ENCODE measurements at places on chromosomes 13 and 19.

- no peak for DNase-seq
These were observed 59.0 kb upstream of the ZNF726 start for GRCh38 chr19:23855676-23856075.

- DNase-seq = no peak
These were observed 3.5 kb upstream of the CIRBP start for GRCh38 chr19:1265615-1266128.

DNA sequence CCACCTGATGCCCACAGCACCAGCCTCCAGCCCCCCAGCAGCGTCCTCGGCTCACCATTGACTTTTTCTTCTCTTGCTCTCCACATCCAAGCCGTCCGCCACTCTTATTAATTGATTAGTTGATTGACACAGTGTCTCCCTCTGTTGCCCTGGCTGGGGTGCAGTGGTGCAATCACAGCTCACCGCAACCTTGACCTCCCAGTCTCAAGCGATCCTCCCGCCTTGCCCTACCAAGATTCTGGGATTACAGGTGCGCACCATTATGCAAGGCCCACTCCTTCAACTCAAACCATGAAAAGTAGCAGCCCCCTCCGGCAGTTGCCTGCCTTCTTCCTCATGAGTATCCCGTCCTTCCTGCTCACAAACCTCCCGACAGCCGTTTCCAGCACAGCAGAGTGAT lies 921 bp upstream of the TEX29 start:
- no peak for DNase-seq

- peak; percentile 37 for DNase-seq
These were observed 154.0 kb upstream of the GPR12 start for GRCh38 chr13:26914624-26915023.

- DNase-seq = no peak
These were observed 8.9 kb downstream of the OCEL1 start for GRCh38 chr19:17234911-17235299.

- DNase-seq = no peak
These were observed 28.6 kb upstream of the CYP2B6 start for GRCh38 chr19:40962460-40962961.

GRCh38 chr13:99646866-99647595 lies 145.8 kb downstream of the TM9SF2 start:
- DNase-seq = no peak

DNA sequence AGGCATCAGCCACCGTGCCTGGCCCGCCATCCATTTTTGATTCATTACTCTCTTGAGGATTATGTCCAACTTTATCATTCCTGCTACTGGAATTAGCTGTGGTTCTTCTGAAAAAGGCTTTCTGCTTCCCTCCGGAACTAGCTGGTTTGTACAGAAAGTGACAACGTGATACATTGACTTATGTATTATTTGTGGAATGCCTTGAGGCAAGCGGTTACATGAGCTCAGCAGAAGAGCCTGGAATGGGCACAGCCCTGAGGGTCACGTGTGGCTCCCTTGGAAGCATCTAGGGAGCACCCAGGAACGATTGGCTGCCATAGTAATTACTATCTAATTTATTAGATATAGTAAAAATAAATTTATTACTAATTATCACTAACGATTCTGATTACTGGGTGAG lies 14.4 kb upstream of the RETN start:
- DNase-seq = peak; percentile 46

DNA sequence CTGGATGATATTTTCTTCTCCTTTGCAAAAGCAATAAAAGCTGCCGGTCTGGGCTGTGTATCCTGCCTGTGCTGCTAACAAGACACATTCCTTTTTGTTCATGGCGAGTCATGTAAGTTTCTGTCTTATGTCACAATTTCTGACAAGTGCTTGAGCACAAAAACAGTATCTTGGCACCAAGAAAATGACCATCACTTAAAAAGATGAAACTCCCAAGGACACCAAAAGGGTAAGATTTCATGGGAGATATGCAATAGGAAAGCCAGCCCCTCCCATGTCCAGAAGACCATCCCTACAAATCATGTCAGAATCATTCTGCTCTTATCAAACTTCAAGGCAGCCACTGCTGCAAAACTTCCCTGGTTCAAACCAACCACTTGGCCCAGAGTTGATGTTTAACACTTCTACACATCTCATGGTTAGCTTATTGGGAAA lies 375.4 kb upstream of the ZNF507 start:
- no peak for DNase-seq

- DNase-seq = no peak
These were observed 46.3 kb upstream of the ZNF730 start for GRCh38 chr19:23070353-23071146.

DNA sequence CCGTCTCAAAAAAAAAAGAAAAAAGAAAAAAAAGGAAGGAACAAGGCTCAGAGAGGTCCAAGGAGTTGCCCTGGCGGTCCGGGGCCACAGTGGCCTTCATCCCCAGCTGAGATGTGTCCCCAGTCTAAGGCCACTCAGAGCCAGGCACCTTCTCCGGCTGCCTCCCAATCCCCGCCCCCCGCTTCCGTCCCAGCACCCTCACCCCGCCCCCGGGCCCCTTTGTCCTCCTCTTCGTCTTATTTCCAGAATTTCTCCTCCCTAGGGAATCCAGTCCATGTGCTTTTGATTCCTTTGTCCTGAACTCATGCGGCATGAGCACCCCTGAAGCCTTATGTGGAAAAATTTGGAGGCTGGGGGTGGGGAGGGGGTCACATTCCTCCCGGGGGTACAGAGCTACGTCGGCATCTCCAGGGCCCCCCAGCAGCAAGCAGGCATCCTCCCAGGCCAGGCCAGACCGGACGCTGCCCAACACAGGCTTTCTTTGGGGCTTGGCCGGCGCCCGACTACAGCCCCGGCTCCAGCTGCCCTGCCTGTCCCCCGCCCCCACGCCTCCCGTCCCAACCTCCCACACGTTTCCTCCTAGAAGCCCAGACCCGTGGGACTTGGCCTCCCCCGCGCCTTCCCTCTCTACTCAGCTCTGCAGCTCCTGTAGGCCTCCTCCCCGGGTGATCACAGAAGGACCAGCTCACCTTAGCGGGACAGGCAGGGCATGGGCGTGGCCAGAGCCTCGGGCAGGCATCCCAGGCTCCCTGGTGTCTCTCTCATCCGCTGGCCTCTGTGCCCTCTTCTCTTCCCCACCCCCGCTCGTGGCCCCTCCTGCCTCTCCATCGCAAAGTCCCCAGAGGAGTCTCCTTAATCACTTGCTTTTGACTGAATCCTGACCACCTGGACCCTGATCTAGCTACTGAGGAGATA lies 17.8 kb upstream of the ADGRE5 start:
- no peak for DNase-seq

DNA sequence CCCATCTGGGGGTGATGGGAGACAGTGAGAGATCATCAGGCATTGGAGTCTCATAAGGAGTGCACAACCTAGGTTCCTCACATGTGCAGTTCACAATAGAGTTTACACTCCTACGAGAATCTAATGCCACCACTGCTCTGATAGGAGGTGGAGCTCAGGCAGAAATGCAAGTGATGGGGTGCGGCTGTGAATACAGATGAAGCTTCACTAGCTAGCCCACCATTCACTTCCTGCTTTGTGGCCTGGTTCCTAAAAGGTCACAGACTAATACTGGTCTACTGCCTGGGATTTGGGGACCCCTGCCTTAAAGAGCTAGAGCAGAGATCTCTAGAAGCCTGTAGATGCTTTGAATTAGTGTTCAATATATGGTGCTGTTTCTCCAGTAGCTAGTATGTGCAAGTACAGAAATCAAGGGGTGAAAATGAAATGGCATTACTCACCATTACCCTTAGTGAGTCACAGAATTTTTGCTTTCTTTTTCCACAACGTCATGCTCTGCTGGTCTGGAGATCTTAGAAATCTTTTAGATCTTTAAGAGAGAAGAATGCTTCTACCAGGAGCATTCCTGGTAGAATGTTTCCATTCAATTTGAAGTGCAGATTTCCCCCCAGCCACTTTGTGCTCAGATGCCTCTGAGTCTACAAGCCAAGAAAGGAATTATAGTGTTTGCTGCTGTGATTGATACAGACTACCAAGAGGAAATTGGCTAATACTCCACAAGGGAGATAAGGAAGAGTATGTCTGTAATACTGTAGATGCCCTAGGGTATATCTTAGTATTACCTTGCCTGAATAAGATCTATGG lies 2301.2 kb downstream of the PCDH9 start:
- DNase-seq = peak; percentile 84

GRCh38 chr19:3138268-3138667 lies 2.4 kb downstream of the GNA15 start:
- DNase-seq = no peak

DNA sequence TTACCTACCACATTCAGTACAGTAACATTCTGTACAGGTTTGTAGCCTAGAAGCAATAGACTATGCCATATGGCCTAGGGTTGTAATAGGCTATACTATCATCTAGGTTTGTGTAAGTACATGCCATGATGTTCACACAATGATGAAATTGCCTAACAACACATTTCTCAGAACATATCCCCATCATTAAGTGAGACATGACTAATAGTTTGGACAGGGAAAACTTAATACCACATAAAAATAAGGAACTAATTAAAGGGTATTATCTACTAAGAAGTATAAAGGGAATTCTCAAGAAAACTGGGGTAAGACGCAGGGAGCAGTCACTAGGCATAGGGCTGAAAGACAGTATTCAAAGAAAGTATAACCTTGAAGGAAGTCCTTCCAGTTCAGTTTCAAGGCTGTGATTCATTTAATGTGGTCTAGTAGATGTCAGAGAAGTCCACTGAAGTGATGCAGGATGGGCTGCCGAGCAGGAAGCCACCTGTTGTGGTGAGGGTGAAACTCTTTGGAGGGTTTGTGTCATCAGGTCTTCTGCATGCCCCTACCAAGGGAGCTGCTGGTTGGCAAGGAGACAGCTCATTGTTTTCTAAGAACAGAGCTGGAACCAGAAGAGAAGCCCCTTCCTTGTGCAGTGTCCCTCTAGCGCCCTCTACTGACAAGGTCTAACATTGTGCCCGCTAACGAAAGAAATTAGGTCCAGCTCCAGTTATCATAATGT lies 122.9 kb downstream of the OLFM4 start:
- DNase-seq = no peak

DNA sequence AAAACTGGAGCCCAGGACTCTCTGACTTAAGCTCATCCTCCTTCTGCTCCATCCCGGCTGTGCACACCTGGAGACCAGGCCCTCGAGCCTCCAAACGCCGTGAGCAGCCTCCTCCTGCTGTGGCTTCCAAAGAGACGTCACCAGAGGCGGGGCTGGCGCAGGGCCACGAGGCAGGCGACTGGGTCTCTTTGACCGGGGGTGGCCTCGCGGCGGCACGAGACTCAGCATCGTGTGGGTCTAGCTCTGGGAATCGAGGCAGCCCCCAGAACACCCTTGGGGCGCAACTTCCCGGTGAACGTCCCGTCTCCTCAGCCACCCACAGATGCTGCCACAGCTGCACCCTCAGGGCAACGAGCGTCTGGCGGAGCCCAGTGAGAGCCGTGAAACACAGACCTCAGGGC lies 22.8 kb downstream of the RASA3 start:
- DNase-seq = no peak

DNA sequence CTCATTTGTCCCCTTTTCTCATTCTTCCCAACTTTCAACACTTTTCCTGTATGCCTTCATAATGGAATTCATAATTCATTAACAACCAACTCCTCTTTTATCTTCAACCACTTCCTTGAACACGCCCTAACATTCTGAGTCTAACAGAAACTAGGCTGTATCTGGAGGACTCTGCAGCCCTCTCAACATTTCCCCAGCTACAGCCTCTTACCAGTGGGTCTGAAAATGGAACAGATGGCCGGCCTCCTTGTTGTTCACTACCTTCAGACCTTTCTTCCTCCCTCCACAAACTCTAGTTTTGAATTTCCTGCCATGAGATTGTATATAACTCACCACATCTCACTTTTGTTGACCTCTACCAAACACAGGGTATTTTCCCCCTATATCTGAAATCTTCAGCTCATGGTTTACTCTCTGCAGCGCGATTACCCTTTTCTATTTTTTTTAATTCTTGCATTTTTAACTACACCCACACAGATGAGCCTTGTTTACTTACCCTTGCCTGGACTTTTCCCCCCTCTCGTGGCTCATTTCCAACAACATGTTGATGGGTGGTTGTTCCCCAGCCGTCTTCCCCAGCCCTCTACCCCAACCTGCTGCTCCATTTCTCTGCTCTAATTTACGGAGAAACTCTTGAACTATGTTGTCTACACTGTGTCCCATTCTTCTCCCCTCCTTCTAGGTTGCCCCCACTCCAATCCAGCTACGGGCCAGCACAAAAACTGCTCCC lies 846 bp downstream of the ZNF790 start:
- DNase-seq = no peak

DNA sequence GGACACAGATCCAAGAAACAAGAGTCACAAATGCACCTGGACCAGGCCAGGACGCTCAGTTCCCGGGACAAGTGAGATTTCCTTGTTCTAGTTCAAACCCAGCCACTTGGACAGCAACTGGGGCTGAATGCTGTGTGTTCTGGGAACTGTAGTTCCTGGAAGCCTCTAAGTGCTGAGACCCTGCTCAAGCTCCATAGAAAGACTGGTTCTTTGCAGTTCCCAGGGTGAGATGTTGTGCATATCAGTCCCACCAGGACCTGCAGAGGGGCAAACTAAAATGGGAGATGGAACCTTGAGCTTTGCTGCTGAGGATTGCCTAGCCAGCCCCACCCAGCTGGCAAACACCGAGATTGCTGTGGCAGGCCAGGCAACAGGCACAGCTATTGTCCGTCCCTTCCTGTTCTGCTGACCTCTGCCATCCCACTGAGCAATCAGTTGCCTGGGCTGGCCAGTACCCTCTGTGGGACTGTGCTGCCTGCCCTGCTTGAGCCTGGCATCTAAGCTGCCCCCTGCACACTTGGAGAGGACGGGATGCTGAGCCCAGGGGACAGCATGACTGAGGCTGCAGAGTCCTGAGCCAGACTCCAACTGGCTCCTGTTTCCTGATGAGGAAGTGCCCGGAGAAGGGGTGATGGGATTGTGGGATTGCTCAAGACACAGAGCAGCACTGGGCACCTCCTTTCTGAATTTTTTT lies 1.4 kb upstream of the GIPC1 start:
- no peak for DNase-seq

DNA sequence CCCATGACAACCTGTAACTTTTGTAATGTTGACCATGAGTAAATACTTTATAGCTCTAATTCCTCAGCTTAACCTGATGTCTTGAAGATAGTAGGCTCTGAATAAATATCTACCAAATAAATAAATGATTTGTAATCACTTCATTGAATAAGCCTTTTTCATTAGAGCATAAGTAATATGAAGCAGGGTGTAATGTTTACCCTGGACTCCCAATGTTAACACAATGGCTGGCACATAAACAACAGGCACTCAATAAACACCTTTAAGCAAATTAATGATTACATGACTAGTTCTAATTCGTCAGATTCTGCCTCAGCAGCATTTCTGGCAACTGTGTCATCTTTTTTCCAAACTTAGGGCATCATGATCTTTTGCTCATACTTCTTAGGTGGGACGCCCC lies 396.3 kb downstream of the LIG4 start:
- no peak for DNase-seq

GRCh38 chr13:96958286-96958891 lies 35.9 kb downstream of the OXGR1 start:
- peak; percentile 15 for DNase-seq

- no peak for DNase-seq
These were observed 49.7 kb downstream of the COMP start for GRCh38 chr19:18741124-18742121.

Measured in foreskin keratinocyte (primary cell).